CD4-positive, alpha-beta T cell treated with Interleukin-6 for 4 hours (primary cell): ENCODE measurements at places on chromosomes 6 and 20.
A peak's percentile ranks its signal among the peaks of the same experiment; 100 is the strongest.

- DNase-seq = no peak
Observed at GRCh38 chr6:119952696-119953095, 603.1 kb upstream of the MAN1A1 start.

- DNase-seq = no peak
Observed at GRCh38 chr20:52230409-52230808, 38.8 kb upstream of the ZFP64 start.

- DNase-seq = no peak
Observed at GRCh38 chr6:24574809-24575208, 71.2 kb downstream of the KIAA0319 start.

DNA sequence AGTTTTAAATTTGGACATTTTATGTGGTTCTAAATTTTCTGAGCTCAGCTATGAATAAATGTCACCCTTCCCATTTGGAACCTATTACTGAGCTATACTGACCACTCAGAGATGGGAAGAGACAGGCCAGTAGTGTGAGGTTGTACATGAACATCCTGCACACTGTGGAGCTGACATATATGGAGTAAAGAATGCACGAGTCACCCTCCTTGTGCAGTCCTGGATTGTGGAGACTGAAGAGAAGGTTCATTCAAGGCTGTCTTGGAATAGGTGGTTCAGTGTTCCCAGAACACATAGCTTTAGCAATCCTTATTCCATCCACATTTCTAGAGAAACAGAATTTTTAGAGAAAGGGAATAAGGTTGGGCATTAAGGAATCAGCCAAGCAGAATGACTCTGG, 50.3 kb upstream of the OGFRL1 start:
- no peak for DNase-seq

GRCh38 chr6:118704915-118705314, 53.5 kb upstream of the CEP85L start:
- no peak for DNase-seq

- DNase-seq = no peak
Observed at GRCh38 chr6:10297832-10298231, 117.0 kb downstream of the TFAP2A start.

- no peak for DNase-seq
Observed at GRCh38 chr6:108714101-108714765, 134.0 kb upstream of the ARMC2 start.

- DNase-seq = no peak
Observed at GRCh38 chr6:13235339-13235738, 93.0 kb downstream of the TBC1D7 start.

- peak; percentile 7 for DNase-seq
Observed at GRCh38 chr20:36541768-36542488, 609 bp downstream of the MYL9 start.

- no peak for DNase-seq
Observed at GRCh38 chr6:169971081-169971861, 219.8 kb downstream of the ERMARD start.

DNA sequence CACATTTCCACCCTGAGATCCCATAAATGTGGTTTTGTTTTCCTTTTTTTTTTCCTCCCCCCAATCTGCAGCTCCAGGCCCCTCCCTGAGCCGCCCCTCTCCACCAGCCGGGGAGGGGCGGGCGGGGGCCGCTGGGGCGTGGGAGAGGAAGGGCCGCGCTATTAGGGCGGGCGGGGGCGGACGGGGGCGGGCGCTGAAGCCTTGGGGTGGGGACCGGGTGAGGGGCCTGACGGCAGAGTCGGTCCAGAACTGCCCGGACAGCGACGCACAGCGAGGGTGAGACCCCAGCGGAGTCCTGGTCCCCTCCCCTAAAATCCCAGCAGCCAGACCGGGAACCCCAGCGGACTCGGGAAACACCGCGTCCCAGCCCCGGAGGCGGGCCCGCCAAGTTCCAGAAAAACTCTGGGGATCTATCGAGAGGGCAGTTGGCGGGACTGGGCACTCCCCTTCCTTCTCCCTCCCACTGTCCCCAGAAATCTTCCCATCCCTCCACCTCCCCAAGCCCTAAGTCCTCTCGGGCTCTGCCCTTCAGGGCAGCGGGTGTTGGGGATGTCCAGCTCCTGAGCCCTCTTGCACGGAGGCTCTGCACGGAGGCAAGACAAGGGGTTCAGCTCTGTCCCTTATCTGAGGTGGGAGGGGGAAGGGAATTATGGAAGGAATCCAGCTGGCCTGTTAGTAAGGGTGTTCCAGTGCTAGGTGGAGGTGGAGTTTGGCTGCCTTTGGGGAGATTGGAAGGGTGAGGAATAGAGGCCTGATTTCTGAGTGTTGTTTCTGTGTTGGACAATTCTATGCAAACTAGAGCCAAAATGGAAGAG, at the start of gene PRICKLE4:
Gene PRICKLE4, plus strand, starts transcription at position 232 of the 815 bp plus-strand sequence. CDS start 2,692 bp downstream, outside the sequence.
- no peak for DNase-seq

GRCh38 chr6:4909063-4909706, 94.7 kb downstream of the RPP40 start:
- DNase-seq = no peak

GRCh38 chr20:32391003-32391402, 32.9 kb downstream of the ASXL1 start:
- DNase-seq = no peak

DNA sequence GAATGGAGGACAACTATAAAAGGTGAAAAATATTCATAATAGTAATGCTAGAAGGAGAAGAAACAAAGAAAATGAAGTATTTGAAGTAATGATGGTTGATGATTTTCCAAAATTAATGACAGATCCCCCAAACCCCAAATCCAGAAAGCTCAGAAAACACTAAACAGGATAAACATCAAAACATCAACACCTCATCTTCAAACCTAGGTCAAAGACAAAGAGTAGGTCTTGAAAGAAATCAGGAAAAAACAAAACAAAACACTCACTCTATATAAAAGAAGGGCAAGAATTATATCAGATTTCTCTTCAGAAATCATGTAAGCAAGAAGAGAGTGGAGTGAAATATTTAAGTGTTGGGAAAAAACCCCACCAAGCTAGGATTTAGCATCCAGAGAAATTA, 38.7 kb downstream of the RANBP9 start:
- DNase-seq = no peak

DNA sequence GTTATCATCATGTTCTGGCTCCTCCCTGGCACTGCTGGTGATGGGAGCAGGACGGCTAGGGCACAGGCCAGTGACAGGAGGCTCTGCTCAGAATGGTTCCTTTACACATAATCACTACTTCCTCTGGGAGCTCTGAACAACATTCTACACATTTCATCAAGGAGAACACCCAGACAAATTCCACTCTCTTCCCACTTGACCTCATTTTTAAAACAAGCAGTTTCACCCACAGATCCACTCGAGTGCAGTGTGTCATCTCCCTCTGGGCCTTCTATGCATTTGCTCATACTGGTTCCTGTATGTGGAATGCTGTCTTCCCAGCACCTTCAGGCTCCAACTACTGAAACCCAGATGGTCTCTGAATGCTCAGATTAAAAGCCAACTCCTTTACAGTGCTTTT, 84.8 kb downstream of the ELOVL5 start:
- DNase-seq = no peak

- DNase-seq = no peak
Observed at GRCh38 chr6:167980911-167981580, 16.4 kb upstream of the KIF25 start.

DNA sequence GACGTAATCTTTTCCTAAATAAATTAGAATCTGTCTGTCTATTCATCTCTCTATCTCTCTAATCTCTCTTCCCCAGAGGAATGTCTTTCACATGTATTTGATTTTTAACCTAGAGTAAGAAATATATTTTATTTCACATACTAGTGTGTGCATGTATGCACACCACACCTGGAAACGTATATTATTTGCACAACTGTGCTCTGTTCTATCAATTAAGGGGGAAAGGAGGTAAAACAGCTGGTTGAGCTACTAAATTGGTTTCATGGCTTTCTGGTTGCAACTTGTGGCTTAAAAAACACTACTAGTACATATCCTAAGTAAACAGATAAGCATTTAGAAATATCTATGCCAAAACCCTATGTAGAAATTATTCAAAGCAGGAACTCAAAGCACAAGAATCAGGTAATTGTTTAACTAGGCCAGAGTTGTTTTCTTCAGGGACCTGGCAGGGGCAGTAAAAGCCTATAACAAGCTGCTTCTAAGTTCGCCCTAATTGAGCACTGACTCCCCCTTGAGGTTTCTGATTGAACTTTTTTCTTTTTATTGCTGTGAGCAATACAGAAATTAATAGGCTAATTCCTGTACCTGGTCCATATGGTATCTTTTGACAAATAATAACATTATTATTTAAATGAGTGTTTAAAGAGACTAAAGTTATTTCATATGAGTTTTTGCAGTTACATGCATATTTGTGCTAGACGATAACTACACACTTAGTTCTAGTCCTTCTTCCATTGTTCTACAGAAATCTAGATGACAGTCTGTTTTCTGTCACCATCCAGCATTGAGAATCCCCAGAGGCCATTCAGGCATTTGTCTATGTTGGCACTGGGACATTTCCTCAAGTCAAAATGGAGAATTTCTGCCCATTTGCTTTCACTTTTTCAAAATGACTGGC, 88.6 kb downstream of the MCHR2 start:
- no peak for DNase-seq

DNA sequence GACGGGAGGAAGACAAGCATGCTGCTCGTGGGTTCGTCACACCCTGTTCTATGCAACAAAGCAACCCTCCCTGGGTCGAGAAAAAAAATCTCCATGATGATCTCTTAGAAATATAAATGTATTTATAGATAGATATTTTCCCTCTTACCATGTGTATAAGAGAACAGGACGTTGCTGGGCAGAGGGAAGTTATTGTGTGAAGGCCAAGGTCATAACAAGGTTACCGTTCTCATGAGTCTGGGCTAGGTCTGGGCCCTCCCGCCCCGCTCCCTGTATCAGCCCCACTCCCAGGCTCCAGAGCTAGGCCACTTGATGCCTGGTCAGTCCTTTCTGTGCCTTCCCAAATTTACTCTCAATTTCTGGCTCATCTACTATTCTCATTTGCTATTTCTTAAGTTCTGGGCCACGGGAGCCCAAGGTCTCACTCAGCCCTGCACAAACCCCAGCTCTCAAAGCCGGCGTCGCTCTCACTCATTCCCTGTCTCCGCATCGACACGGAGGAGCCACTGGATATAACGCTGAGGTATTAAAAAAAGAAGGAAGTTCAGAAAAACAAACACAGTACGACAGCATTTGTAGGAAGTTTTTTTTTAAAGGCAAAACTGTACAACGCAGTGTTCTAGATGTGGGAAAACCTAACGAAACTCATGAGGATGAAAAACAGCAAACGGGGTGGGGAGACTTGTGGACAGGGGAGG, 96.8 kb downstream of the PSMG4 start:
- DNase-seq = peak; percentile 46

- DNase-seq = no peak
Observed at GRCh38 chr6:119627908-119628669, 278.5 kb upstream of the MAN1A1 start.

DNA sequence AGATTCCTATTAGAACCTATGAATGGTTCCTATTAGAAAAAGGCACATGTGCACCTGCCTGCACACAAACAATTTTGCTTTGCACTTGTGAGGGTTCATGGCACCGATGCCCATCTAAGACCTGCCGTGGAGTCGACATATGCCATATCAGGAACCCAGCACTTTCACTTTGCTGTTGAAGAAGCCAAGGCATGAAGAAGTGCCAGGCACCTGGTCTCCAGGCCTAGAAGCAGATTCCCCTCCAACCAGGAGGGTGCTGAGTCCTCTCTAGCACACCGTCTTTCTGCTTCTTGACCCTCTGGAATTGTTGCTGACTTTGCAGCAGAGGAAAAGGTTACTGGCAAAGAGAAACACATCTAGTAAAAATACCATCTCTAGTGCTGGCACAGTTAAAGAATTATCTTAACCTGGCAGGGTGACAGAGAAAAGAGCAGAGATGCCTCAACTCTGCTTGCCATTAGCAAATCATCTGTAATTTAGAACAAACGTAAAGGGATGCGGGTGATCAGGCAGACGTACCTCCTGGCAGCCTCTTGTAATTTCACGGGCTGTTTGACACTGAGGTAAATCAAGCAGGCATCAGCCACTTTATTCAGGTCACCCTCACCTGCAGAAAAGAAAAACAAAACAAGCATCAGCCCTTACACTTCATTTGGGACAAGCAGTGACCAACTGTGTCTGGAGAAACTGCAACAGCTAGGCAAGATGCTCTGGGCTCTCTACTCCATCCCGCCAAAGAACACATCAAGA, 37.2 kb downstream of the TTI1 start:
- DNase-seq = no peak

DNA sequence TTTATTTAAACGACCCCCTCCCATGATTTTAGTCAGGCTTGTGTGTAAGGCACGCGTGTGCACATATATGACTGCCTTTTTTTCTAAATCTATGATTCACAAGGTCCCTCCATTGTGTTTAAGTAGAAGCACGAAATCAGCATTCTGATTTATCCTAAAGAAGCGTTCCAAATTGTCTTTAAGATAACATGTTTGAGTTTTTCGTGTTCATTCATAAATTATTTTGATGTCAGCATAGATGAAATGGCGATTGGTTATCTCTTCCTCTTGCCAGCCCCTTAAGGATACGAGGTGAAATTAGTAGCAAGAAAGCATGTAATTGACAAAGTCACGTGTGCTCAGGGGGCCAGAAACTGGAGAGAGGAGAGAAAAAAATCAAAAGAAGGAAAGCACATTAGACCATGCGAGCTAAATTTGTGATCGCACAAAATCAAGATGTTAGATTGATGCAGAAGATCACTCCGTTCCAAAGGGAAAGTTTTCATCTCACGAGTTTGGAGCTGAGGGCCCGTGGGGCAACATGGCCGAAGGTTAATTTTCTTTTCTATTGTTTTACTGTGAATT, at the start of gene LIN28B:
Gene LIN28B, plus strand, starts transcription at position 377 of the 564 bp plus-strand sequence. Its CDS starts 144 bp downstream, at position 521.
- no peak for DNase-seq

GRCh38 chr6:133584823-133585222, 304.1 kb upstream of the TCF21 start:
- DNase-seq = no peak

- no peak for DNase-seq
Observed at GRCh38 chr20:6613280-6613861, 154.1 kb upstream of the BMP2 start.

DNA sequence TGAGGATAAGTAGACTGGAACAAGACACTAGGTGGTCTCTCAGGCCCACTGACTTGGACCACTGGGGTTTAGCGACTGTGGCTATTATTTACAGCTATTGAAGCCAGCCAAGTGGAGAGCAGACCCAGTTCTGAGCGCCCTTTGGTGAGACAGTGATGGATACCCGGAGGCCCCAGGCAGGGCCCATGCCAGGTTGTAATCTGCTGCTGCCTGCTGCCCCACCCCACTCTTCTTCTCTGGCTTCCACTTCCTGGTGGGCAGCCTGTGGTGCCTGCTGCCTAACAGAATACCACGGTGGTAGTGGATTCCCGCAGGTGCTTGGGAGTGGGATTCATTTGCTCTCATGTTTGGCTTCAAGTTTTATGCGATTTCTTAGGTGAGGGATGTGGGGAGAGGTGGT, 570 bp downstream of the RAB44 start:
- DNase-seq = no peak

DNA sequence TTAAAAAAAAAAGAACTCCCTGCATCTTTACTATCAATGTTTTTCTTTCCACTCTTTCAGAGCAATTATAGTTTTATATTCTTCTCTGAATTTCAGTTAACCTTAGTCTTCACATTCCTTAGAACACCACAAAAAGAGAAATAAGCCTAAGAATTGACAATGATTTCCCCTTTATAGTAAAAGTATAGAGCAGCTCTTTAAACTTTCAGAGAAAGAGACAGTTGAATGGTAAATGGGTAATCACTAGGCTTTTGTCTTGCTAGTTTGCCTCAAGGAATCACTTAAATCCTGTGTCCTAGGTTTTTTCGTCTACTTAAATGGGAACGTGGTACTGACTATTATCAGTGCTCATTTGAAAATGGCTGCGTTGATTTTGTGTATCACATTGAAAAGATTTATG, 31.8 kb downstream of the SLX4IP start:
- no peak for DNase-seq
